ENCODE measurements at places on chromosomes 7 and 10. TPM values are rescaled to one million over a fixed set of nuclear protein-coding genes. Genes with fewer than 3 reads are reported as not detected.

Gene ASB10
- total RNA-seq, result not detected

Gene CALHM1
- total RNA-seq, result not detected

Gene GNGT1
- not detected for total RNA-seq

- DNase-seq, result no peak
These were observed 80.1 kb upstream of the AUTS2 start for GRCh38 chr7:69517985-69518704.

DNA sequence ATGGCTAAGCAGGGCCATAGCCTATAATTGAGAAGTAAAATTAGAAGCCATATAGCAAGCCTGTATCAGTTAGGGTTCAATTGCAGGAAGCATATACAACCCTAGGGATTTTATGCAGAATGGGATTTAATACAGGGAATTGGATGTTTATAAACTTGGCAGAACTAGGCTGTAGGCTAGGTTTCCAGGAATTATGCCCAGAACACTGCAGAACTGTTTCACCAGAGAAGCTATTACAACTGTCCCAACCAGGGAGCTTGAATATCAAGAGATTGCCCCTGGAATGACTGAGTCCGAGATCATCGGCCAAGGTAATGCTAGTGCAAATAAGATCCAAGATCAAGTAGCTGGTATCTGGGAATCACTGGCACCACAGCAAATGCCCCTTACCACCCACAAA, 64.0 kb downstream of the PRR15 start:
- no peak for DNase-seq

DNA sequence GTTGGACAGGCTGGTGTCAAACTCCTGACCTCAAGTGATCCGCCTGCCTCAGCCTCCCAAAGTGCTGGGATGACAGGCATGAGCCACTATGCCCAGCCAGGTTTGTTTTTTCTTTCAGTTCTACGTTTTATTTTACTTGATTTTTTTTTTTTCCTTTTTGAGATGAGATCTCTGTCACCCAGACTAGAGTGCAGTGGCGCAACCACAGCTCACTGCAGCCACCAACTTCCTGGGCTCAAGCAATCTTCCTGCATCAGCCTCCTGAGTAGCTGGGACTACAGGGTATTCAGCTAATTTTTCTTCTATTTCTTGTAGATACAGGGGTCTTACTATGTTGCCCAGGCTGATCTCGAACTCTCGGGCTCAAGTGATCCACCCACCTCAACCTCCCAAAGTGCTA, 24.3 kb downstream of the GDI2 start:
- DNase-seq, result no peak
